GM23248 (cell line): ENCODE measurements at places on chromosomes 3 and 15. TPM values are rescaled to one million over a fixed set of nuclear protein-coding genes. Genes with fewer than 3 reads are reported as not detected.
A peak's percentile ranks its signal among the peaks of the same experiment; 100 is the strongest.

- no peak for DNase-seq
- peaks cover 62% of the 10 kb centered on the region; the same call in 1 of the 2 replicates for H3K36me3 ChIP-seq
- H3K4me1 ChIP-seq, result peaks cover 13% of the 10 kb centered on the region; the same call in 1 of the 2 replicates
- no peaks in the 10 kb centered on the region for H3K27me3 ChIP-seq
- no peak overlapping the region for H3K4me3 ChIP-seq
- no peak overlapping the region for H3K27ac ChIP-seq
These were observed 49.0 kb downstream of the LMCD1 start for GRCh38 chr3:8550611-8551010.

GRCh38 chr3:46399557-46399956, 7.3 kb downstream of the CCR5AS start:
- no peak overlapping the region for H3K27ac ChIP-seq
- peaks cover 38% of the 10 kb centered on the region for H3K27me3 ChIP-seq
- no peaks in the 10 kb centered on the region for H3K36me3 ChIP-seq
- H3K4me1 ChIP-seq, result peaks cover 14% of the 10 kb centered on the region
- DNase-seq, result peak; percentile 49

- no peaks in the 10 kb centered on the region for H3K27me3 ChIP-seq
- peaks cover 9% of the 10 kb centered on the region for H3K4me1 ChIP-seq
- peak; percentile 42 for DNase-seq
- H3K36me3 ChIP-seq, result no peaks in the 10 kb centered on the region
These were observed 316.7 kb downstream of the CHL1 start for GRCh38 chr3:513301-513700.

- no peaks in the 10 kb centered on the region for H3K36me3 ChIP-seq
- no peak overlapping the region for H3K4me3 ChIP-seq
- no peak for DNase-seq
- H3K27me3 ChIP-seq, result no peaks in the 10 kb centered on the region; the same call in 1 of the 2 replicates
These were observed 372.1 kb downstream of the NR2F2 start for GRCh38 chr15:96702589-96702988.

GRCh38 chr3:68773401-68773800, 158.9 kb downstream of the TAFA4 start:
- no peak overlapping the region for H3K27ac ChIP-seq
- no peak for DNase-seq
- no peaks in the 10 kb centered on the region for H3K27me3 ChIP-seq
- no peak overlapping the region for H3K4me3 ChIP-seq
- no peaks in the 10 kb centered on the region for H3K4me1 ChIP-seq
- no peaks in the 10 kb centered on the region for H3K36me3 ChIP-seq

GRCh38 chr15:47813748-47814384, 96.6 kb downstream of the SEMA6D start:
- no peaks in the 10 kb centered on the region for H3K36me3 ChIP-seq
- no peak for DNase-seq
- H3K27me3 ChIP-seq, result no peaks in the 10 kb centered on the region; the same call in 1 of the 2 replicates
- H3K4me1 ChIP-seq, result no peaks in the 10 kb centered on the region
- H3K27ac ChIP-seq, result no peak overlapping the region

DNA sequence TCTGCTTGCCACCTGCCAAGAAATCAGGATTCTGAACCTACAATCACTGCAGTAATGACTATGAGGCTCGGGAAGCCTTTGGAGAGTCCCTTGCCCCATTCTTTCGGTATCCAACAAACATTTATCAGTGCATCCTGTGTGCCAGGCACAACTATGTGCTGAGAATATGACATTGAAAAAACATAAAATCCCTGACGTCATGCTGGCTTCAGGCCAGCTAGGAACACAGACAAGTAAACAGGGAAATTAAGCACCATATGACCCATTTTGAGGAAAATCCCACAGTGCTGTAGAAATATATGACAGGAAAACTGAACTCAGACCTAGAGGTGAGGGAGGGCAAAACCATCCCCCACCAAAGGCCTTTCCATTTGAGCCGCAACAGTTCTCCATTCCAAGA, 34.1 kb upstream of the DET1 start:
- H3K4me1 ChIP-seq, result no peaks in the 10 kb centered on the region
- no peaks in the 10 kb centered on the region for H3K36me3 ChIP-seq
- H3K27ac ChIP-seq, result no peak overlapping the region
- no peak for DNase-seq
- H3K27me3 ChIP-seq, result no peaks in the 10 kb centered on the region
- H3K4me3 ChIP-seq, result no peak overlapping the region

- H3K4me1 ChIP-seq, result peaks cover 18% of the 10 kb centered on the region
- H3K36me3 ChIP-seq, result peaks cover 1% of the 10 kb centered on the region; the same call in 1 of the 2 replicates
- peak; percentile 96 for DNase-seq
- no peaks in the 10 kb centered on the region for H3K27me3 ChIP-seq
- H3K4me3 ChIP-seq, result peak overlapping the region; percentile 46
These were observed 50.6 kb downstream of the SLC6A6 start for GRCh38 chr3:14452740-14453710.

GRCh38 chr3:171088496-171088895, 62.0 kb upstream of the SLC2A2 start:
- H3K27ac ChIP-seq, result no peak overlapping the region
- H3K36me3 ChIP-seq, result no peaks in the 10 kb centered on the region
- H3K4me1 ChIP-seq, result peaks cover 25% of the 10 kb centered on the region
- H3K4me3 ChIP-seq, result no peak overlapping the region
- H3K27me3 ChIP-seq, result no peaks in the 10 kb centered on the region
- DNase-seq, result no peak

GRCh38 chr15:60634815-60635214, 155.9 kb upstream of the ICE2 start:
- H3K36me3 ChIP-seq, result no peaks in the 10 kb centered on the region
- DNase-seq, result peak; percentile 5
- H3K27ac ChIP-seq, result no peak overlapping the region

DNA sequence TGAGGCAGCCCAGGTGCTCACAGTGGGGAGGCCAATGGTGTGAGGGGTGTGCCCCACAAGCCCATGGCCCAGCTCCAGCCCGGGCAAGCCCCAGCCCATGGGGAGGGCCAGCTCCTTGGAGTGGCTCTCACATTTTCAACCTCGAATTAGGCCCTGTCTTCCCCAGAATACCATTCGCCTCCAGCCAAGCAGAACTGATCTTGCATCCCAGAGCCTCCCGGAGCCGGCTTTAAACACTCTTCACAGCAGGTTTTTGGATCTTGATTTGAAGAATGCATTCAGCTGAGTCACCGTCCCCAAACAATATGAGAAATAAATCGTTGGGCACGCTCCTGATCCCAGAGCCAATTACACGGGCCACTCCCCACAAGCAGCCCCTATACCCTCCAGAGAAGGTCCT, 23.7 kb downstream of the TPRA1 start:
- no peak overlapping the region for H3K27ac ChIP-seq
- H3K4me3 ChIP-seq, result no peak overlapping the region

CFAP44 gene
- total RNA-seq, result 1.4 and 2.7 TPM in 2 replicates

FGF7 gene
- 331 and 351 TPM in 2 replicates for total RNA-seq

SRGAP3 gene
- total RNA-seq, result 0.13 and 1.7 TPM in 2 replicates

GABRR3 gene
- not detected in 2 replicates for total RNA-seq

CKMT1B gene
- total RNA-seq, result not detected in 2 replicates
